MM.1S (cell line): ENCODE measurements at places on chromosomes 3 and 15.
A peak's percentile ranks its signal among the peaks of the same experiment; 100 is the strongest.

GRCh38 chr15:88812133-88812532, 8.9 kb downstream of the ACAN start:
- DNase-seq, result no peak

- no peak for DNase-seq
Observed at GRCh38 chr3:67517781-67518180, 136.6 kb downstream of the SUCLG2 start.

DNA sequence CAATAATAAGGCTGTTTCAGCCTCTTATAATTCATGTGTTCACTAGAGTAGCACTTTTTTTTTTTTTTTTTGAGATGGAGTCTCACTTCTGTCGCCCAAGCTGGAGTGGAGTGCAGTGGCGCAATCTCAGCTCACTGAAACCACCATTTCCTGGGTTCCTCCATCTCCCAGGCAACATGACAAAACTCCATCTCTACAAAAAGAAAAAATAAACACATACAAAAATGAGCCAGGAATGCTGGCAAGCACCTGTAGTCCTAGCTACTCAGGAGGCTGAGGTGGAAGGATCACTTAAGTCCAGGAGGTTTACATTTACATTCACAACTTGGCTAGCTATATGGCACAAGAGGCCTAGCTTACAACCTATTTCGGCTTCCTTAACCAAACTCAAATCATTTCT, 6.8 kb downstream of the USP4 start:
- DNase-seq, result no peak

DNA sequence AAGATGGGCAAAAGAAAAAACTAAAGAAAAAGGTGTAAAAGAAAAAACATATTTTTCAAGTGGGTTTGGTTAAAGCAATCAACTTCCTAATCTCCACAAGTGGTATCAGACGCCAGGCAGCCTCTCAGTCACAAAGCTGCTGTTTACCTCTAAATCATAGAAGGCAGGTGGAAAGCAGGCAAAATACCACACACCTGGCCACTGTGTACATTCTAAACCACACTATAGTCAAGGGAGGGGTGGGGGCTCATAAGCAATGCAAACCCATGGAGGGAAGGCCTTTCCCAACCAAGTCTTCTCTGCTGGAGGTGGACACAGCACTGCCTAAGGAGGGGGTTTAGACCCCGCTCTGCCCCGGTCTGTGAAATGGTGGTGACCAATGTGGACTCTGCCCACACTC, 50.4 kb downstream of the MCF2L2 start:
- DNase-seq, result no peak

- DNase-seq, result no peak
Observed at GRCh38 chr15:20356911-20357480, 184.6 kb downstream of the GOLGA6L6 start.

- DNase-seq, result peak; percentile 82
Observed at GRCh38 chr3:134777341-134777740, 17.7 kb upstream of the EPHB1 start.

DNA sequence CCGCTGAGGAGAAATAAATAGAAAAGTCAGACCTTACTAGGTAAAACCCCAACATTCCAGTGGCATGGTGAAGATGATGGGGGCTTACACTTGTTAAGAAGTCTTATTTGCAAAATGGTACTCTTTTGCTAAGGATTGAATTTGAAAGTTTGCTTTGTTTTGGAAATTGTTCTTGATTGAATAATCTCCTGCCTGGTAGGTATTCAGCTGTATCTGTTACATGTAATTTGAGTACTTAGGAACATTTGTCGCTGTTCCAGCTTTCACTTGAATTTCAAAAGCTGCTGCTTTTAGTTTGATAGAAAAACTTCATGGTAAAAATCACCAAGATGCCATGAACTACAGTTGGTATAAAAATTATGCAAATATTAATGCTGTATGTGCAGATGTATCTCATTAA, 44.6 kb downstream of the TFG start:
- DNase-seq, result no peak

DNA sequence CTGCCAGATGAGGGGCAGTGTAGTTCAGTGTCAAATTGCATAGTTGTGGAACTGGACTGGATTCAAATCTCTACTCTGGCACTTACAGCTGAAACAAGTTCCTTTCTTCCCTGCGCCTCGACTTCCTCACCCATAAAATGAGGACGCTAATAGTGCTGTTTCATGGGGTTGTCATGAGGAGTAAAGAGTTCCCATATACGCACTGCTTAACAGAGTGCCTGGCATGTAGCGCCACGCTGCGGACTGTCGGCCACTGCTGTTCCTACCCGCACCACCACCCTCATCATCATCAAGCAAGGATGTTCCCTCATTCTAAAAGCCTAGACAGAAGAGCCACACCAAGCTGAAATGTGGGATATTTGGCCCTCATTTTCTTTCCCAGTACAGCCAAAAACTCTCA, 91.9 kb downstream of the CHDH start:
- DNase-seq, result no peak

- no peak for DNase-seq
Observed at GRCh38 chr3:6180171-6180570, 680.7 kb upstream of the GRM7 start.

DNA sequence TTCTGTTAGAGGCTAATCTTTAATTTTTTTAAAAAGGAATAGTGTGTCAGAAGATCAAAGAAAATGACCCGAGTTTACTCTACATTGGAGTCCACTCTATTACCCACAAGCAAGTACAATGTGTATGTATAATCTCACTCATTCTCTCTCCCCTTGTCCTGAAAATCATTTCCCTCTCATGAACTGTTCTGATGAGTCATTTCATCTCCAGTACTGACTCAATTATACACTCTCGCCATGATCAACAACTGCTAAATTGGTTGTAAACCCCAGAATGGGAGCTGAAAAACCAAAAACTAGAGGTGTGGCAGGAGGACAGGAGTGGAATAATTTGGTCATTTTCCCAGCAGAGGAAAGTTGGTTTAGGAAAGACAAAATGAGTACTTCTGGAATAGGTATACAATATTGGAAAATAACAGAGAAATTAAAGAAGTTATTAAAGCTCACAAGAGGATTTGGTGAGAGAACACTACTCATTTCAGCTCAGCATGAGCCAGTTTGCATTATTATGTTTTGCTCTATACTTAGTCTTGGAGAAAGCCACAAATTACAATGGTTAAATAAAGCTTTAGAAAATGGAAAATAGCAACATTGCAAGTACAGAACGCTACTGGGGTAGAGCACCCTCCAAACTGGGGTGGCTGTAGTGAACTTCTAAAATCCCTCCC, 144.3 kb upstream of the PFN2 start:
- no peak for DNase-seq

- DNase-seq, result peak; percentile 31
Observed at GRCh38 chr3:34107669-34108068, 309.2 kb downstream of the PDCD6IP start.

GRCh38 chr15:88915354-88915753, 2.2 kb upstream of the MFGE8 start:
- DNase-seq, result no peak

GRCh38 chr3:189121092-189121491, 50.7 kb upstream of the TPRG1 start:
- no peak for DNase-seq

- DNase-seq, result no peak
Observed at GRCh38 chr15:72785841-72786240, 2.3 kb upstream of the ADPGK start.

GRCh38 chr3:12046406-12046805, 42.2 kb downstream of the SYN2 start:
- DNase-seq, result no peak

DNA sequence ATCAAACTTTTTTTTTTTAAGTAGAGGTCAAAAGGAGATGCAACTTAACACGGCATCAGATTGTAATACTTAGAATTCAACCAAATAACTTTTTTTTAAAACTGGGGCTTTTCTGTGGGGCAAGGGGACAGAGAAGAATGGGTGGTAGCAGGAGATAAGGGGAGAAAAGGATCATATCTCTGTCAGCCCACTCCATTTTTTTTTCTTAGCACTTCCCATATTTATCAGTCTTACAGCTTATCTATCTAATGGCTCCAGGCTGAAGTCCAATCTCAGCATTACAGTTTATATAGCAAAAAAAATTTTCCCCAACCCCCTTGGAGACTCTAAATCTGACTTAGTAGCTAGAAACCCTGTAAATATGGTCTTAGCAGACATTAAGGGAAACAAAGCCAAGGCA, 69.3 kb downstream of the PIK3R4 start:
- no peak for DNase-seq

DNA sequence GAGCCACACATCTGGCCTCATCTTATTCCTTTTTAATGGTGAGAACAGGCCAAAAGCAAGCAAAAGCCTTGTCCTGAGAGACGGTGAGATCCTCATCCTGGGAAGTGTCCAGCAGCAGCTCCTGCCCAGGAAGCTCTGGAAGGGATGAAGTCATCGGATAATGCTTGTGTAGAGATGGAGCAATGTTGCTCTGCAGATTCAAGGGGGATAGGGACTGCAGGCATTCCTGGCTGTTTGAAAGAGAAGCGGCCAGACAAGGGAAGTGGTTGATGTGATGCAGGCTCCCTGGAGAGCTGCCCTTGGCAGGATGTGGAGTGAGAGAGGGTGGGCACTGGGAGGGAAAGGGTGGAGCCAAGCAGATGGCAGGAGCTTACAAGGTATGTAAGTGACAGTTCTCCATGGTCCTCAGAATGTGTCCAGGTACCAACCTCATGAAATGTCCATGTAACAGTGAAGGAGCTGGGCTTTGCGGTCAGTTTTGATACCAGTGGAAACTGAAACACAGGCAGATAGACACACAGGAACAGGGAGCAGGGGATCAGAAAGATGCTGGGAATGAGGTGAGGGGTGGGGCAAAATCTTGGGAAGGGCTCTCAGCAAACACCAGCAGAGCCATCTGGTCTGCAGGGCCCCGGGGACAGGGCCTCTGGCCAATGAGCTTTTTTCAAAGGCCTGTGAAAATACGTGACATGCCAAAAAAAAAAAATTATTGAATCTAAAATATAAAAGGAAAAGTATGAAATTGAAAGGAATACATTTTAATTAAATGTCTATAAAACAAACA, 32.2 kb upstream of the LACTB start:
- no peak for DNase-seq

- DNase-seq, result no peak
Observed at GRCh38 chr15:68488290-68488689, 56.3 kb upstream of the ITGA11 start.
